ENCODE measurements at places on chromosomes 4 and X. TPM values are rescaled to one million over a fixed set of nuclear protein-coding genes. Genes with fewer than 3 reads are reported as not detected.

GRCh38 chr4:74006009-74006476, 7.6 kb upstream of the CXCL5 start:
- no peak for DNase-seq

GRCh38 chrX:71227370-71228062, 4.5 kb downstream of the GJB1 start:
- DNase-seq: no peak

DNA sequence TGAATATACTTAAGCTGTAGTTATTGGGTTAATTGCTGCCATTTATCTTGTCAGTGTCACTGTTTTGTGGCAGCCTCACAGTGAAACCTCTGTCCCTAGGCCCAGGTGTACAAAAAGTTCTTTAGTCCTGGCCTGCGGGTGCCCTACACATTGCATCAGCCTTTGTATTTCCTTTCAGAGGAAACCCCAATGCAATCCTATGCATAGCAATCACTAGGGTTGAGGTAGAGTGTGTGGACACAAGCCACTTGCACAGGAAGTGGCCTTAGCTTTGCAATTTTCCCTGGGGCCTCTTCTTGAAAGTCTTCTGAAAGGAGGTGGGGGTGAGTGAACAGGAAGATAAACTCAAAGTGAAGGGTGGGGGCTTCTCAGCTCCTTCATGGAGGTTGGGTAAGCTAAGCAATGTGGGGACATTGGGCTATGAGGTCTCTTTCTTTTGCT, 27.8 kb downstream of the VSIG4 start:
- DNase-seq: peak; percentile 46

DNA sequence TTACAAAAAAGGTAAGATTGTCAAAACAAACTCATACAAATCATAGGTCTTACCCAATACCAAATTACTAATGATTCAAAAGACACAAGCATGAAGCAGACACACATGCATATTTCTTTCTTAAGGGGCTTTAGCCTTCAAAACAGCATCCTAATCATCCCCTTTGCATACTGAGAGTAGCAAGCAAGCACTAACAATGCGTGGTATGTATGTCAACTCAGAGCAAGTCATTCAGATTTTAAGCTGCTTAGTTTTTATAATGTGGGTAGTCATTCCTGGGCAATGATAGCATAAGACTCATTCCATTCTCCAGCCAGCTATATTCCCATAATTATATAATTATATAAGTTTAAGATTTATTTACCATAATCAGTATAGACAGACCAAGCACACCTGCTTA, 219.6 kb downstream of the DKK2 start:
- DNase-seq: no peak

GRCh38 chr4:35562861-35563260, 681.5 kb downstream of the ARAP2 start:
- no peak for DNase-seq

GRCh38 chrX:129360175-129360574, 163.1 kb downstream of the SMARCA1 start:
- peak; percentile 45 for DNase-seq

The TBC1D19 gene
- total RNA-seq: 5.2 TPM
